ENCODE measurements at places on chromosomes 1 and 21.
A peak's percentile ranks its signal among the peaks of the same experiment; 100 is the strongest.

DNA sequence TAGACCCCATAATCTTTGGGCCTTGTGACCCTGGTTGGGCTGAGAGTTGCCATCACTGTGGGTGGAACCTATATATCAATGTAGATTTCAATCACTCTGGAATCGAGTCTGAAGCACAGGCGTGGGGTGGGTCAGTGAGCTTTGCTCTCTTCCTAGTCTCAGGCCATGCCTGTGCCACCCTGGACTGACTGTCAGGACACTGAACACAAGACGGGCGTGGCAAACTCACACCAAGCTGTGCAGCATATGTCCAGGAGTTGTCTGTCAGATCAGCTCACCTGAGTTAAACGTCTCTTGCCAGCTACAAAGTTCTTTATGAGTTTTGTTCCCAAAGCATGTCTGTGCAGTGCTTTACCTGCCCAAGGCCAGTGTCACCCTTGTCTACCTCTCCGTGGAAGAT, 30.9 kb upstream of the ALPL start:
- no peak for DNase-seq

GRCh38 chr1:201493757-201494617, 12.9 kb downstream of the CSRP1 start:
- no peak for DNase-seq

- no peak for DNase-seq
Measured at GRCh38 chr1:147726168-147726567, 34.2 kb downstream of the GJA5 start.

DNA sequence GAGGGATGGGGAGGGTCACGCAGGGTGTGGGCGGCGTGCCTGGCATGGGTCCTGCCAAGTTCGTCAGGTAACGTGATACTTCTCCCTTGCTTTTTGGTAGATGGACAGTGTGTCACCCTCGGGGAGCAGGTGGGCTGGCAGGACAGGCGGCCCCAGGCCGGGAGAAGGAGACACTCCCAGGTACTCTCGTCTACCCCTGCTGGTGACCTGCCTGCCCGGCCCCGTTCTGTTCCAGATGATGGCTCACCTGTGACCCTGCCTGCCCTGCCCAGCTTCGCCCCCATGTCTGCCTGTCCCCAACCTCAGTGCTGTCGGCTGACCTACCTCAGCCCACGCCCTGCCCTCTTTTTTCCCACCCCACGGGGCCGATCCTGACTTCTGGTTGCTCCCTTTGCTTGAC, 144.7 kb downstream of the PCBP3 start:
- DNase-seq = no peak

DNA sequence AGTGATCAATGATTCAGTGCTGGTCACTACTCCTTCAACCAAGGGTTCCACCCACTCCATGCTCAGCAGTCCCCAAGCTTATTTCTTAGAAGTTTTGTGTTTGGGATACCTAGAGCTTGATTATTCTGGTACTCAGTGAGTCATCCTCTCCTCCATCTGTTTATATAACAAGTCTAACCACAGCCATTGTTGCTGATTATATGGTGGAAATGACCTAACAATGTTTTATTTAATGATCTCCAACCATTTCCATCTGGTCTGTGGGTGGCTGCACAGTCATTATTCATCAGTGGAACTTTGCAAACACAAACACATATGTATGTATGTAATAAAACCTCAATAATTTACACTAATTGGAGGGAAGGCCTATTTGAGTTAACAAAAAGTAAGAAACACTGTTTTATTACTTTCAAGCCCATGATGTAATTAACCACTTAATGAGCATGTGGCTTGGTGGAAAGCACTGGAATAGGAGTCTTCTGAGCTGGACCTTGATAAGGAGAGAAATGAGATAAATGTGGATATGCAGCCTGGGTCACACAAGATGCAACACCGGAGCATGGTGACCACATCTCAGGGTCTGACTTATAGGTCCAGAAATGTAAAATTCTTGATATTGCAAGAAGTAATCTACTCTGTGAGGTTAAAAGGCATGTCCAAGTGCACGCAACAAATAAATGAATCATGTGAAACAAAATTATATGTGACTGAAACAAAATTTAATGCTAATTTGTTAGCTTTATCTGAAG, 99.0 kb upstream of the WLS start:
- peak; percentile 83 for DNase-seq

GRCh38 chr1:48003741-48004531, 6.8 kb upstream of the TRABD2B start:
- no peak for DNase-seq
